CD4-positive, alpha-beta T cell treated with Interleukin-6 at 100 ng/mL for 8 hours (primary cell): ENCODE measurements at places on chromosomes 2 and 18.

- no peak for DNase-seq
Observed at GRCh38 chr2:86744152-86744551, 24.1 kb downstream of the RMND5A start.

DNA sequence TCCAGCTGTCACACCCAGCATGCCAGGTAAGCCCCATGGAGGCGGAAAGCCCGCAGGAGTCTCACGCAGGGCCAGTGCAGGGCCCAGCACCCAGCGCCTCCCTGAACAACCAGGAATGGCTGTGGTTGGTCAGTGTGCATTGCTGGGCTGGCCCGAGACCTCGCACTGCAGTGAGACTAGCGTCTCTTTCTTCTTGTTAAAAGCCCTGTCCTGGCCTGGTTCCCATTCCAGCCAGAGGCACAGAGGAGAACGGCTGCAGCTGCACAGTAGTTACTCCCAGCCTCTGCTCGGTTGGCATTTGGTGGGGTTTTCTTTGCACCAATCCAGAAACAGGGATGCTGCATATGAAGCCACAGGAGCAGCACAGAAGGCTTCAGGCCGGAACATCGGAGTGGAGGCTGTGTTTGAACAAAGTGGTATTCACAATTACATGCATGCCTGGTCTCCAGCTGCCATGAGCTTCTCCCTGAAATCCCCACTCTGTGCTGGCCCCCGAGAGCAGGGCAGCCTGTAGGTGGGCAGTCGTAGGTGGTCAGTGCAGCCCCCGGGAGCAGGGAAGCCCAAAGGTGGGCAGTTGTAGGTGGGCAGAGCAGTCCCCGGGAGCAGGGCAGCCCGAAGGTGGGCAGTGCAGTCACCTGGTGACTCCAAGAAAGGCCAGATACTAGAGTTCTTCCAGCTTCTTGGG is 163.7 kb upstream of the PXDN start:
- DNase-seq = no peak

- no peak for DNase-seq
Observed at GRCh38 chr2:30997979-30998378, 140.3 kb downstream of the GALNT14 start.

DNA sequence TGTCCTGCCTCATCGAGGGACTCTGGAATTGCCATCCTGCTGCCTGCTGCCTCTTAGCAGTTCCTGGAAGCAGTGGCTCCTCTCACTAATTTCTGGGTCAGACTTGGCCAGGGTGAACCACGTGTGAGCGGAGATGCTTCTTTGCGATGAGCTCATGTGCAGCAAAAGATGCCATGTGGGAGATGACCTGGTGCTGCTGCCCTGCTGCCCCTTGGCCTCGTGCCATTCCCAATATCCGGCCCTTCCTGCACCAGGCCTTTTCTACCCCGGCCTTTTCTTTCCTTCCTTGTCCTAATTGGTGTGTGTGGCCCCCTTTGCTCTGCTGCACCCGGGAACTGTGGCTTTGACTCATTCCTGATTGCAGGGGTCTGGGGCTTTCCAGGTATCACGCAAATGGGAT is 296.9 kb upstream of the HS6ST1 start:
- DNase-seq = no peak
